Glomerular endothelial cell (primary cell): ENCODE measurements at places on chromosomes 11 and 22. TPM values are rescaled to one million over a fixed set of nuclear protein-coding genes. Genes with fewer than 3 reads are reported as not detected.

OR56A3 gene
- not detected in 2 replicates for total RNA-seq

GLYATL2 gene
- not detected in 2 replicates for total RNA-seq

ALX4 gene
- total RNA-seq: not detected in 2 replicates

TMEM121B gene
- total RNA-seq: 0.68 and 0.88 TPM in 2 replicates

KLHDC7B gene
- total RNA-seq: not detected in 2 replicates

NXPE4 gene
- not detected in 2 replicates for total RNA-seq

C22orf15 gene
- total RNA-seq: 0.41 TPM in 1 of 2 replicates, not detected in the other

AP2A2 gene
- total RNA-seq: 93.7 and 129 TPM in 2 replicates

RAG1 gene
- total RNA-seq: 3.0 and 3.8 TPM in 2 replicates

PGA3 gene
- total RNA-seq: not detected in 2 replicates
